ENCODE measurements at places on chromosomes 7 and 10.

DNA sequence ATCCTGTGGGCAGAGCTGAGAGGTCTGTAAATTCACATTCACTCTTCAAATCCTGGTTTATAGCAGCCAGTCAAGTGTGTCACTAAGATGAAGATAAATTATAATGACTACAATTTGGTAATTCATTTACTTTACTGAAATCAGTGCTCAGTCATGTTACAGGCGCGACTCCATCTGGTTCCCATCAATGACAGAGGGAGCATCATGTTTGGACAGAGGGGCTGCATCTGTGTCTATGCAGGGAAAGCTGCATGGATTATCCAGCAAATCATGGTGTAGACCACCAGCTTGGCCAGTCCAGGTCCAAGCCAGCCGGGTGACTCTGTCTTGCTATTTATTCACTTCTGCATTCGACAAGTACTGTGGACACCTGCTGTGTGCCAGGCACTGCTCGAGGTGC lies 214.1 kb upstream of the ZNF32 start:
- no peak for DNase-seq

DNA sequence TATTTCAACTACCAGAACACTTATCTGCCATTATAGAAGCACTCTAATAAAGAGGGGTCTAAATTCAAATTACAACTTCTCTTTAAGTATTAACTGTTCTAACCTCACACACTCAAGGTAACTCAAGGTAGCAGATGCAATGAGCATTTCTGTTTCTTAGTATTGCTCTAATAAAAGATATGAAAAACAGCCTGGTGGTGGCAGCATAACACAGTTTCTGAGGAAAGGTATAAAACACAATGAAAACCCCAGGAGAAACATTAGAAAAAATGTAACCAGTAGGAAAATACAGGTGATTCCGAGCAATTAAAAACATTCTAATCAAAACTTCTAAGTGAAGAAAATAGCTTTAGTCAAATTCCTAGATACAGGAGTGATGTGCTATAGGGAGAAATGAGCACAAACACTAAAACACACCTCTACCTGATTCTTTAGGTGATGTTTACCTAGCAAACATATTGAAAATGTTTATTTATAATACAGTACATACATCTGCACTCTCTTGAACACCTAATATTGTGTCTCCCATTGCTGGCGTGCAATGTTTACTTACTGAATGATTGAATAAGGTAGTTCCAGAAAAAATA lies 3.5 kb downstream of the MKRN1 start:
- DNase-seq: peak; percentile 62

DNA sequence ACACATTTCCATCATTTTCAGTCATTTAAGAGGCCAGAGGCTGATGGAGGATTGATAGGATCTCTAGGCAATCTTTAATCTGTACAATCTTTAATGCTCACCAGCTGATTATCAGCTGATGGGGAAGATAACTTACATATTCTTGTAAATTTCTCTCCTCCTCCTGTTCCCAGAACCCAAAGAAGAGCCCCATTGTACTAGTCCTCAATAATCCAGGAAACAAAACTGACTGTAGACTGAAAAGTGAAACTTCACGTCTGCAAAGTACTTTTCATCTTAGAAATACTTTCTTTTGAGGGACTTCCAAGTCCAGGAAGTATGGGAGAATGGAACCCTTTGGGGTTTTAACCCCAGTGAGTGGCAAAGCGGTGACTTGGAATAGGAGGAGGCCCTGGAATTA lies 283.3 kb downstream of the FRMD4A start:
- no peak for DNase-seq

- DNase-seq: no peak
These were observed 15.4 kb downstream of the FGF8 start for GRCh38 chr10:101760510-101760909.

- peak; percentile 36 for DNase-seq
These were observed 31.3 kb upstream of the SMC3 start for GRCh38 chr10:110535958-110536891.

DNA sequence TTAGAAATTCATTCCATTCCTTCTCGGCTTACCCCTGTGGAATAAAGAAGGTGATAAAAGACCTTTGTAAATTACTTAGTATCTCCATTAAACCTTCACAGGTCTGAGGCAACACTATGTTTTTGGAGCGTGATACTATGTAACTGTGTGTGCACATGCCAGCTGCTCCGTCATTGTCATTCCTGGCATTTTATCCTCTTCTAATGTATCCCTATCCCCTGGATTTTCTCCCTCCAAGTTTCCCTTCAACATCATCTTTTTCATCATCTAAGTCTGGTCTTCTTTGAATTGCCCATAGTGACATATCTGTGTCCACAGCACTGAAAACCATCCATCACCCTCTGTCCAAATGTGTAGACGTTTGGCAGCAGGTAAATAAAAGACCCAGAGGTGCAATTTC lies 125.7 kb downstream of the TEX36 start:
- DNase-seq: no peak

- peak; percentile 50 for DNase-seq
These were observed 89.2 kb downstream of the RNF216 start for GRCh38 chr7:5692112-5692844.

DNA sequence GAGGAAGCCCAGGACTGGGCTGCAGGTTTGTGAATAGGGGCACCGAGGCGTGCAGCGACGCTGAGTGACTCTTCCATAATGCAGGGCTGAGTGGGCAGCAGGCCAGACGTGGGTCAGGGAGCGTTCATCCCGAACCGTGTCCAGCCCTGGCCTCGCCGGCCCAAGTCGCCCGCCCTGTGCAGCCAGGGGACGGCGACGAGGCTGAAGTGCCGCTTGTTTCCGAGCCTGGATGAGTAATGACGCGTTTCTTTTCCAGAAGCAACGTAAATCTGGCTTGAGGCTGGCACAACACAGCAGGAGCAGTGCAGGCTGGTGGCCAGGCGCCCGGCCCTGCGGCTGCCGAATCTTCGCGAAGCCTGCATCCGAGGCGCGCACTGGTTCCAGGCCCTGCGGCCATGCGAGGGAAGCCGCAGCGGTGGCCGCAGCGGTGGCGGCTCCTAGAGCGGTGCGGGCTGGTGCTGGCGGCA lies 74.0 kb upstream of the SEC61G start:
- no peak for DNase-seq

GRCh38 chr7:114874170-114874569 lies 47.7 kb upstream of the MDFIC start:
- no peak for DNase-seq

DNA sequence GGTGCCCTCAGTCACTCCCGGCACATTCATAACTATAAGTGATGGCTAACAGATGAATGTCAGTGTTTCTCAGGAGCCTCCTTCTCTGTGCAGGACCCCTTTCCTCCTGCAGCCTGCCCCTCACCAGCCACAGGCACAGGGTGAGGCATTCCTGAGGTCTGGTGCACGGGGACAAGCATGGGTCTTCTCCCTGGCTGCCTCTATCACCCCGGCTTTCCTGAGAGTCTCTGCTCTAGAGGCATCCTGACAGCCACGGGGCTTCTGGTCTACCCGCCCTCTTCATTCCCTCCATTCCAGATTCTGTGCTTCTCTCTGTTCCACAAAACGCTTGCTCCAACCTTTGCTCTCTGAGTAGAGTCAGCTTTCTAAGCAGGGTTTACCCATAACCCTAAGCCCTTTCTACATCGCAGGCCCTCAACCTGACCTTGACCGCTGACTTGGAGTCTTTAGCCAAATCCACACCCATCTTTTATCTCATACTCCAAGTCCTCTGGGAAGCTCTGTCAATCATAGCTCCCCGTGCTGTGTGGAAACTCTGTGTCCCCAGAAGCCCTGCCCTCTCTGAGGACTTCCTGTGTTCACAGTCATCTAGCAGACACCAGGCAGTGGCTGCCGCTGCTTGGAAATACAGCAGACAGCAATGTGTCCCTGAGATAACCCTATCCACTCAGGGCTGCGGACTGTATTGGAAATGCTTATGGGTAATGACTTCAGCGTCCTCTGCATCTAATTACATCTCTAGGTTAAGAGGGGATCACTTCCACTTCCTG lies 159.0 kb downstream of the SFMBT2 start:
- no peak for DNase-seq

DNA sequence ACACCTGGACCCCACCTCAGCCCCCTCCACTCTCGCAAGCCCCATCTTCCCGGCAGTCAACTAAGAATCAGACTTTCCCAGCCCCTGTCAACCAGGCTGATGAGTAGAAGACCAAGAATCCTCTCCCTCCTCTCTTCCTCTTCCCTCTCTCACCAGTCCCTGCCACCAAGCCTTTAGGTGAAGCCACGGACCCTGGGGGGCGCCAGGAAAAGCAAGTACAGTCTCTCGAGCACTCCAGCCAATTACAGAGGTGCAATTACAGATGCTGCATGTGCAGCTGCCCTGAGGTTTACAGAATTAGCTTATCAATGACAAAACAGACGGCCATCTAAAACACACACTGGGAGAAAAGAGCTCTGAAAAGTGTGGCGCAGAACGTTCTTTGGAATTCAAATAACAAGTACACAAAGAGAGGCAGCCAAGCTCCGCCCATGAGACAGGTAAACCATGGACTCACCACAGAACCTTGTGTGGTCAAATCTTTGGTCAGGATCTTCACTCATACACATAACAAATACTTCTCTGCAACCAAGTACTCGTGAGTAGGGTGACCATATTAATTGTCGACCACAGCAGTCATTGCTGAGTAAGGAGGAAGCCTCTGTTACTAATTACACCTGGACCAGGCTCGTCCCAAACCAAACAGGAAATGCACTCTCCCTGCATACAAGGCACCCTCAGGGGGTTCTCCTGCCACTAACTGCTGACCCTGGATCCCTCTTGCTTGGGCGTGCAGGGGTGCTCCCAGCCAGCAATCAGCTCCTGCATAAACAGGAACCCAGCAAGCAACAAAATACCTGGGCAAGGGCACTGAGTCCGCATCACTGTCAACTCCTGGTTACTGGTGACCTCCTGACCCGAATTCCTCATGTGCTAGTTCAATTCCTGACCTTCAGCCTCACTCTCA lies 189.2 kb downstream of the FAM107B start:
- no peak for DNase-seq

DNA sequence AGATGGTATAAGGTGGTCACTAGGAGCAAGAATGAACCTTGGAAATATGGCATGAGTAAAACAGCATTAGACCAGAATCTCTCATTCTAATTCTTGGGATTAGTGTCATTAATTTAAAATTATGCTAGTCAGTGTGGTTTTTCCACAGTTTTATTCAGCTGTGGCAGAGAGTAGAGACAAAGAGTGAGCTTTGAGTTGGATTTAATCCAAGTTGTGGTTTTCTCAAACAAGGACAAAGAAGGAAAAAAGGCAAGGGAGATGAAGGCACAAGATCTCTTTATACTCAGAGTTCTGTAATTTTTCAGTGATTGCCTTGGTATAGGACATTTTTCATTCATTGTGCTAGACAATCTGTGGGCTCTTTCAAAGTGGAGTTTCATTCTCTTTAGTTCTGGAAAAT lies 28.2 kb upstream of the AKAP9 start:
- no peak for DNase-seq

DNA sequence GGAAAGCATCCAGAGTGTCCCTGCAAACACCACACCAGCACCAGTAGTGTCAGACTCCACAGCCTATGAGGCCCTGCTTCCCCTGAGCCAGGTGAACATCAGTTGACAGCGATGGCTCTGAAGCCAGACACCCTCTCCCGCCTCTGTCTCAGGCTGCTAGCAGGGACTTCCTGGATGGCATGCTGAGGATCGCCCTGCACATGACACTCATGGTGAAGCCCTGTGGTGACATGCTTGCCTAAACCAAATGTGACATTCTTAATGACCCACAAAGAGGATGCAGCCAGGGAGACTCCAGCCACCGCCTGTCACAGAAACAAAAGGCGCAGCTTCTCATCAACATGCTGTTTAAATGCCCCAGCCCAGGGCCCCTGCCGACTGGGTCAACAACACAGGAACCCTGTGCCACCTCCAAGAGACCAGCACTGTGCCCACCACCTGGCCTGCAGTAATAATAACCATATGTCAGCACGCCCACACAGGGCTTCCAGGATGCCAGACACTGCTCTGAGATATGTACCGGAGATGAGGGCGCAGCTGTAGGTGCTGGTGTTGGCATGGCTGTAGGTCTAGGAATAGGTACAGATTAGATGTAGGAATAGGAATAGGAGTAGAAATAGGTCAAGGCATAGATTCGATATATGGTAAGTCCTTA lies 81.3 kb downstream of the GRID1 start:
- DNase-seq: no peak

GRCh38 chr10:84424731-84425167 lies 96.4 kb downstream of the CCSER2 start:
- peak; percentile 82 for DNase-seq

- DNase-seq: no peak
These were observed 493 bp downstream of the WDR91 start for GRCh38 chr7:135210888-135211178.

GRCh38 chr7:82049891-82050533 lies 280.2 kb upstream of the HGF start:
- DNase-seq: no peak

GRCh38 chr7:78379148-78379547 lies 580.6 kb downstream of the PHTF2 start:
- DNase-seq: no peak

- no peak for DNase-seq
These were observed 71.5 kb downstream of the RHOBTB1 start for GRCh38 chr10:60872451-60872850.

GRCh38 chr10:131074682-131075081 lies 236.8 kb downstream of the TCERG1L start:
- no peak for DNase-seq

Measured in transverse colon (tissue), 4 donors.